ENCODE measurements at places on chromosomes 5 and 9. TPM values are rescaled to one million over a fixed set of nuclear protein-coding genes. Genes with fewer than 3 reads are reported as not detected.

The FAM151B gene
- 1.0 TPM for total RNA-seq

DNA sequence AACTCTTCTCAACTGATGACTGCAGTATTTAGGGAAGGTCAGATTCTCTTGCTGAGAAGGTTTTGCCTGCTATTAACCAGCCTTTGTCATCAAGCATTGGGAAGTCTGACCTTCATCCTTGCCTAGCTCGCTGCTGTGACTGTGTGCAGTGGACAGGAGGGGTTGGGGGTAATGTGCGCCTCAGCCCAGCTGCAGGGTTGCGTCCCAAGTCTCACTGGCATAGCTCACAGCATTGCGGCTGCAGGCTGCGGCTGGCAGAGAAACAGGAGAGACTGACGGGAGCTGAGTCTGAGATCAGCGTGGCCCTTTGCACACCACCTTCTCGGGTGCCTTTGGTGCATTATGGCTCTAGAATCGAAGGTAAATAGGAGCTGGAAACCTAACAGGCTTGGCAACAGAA, 55.9 kb upstream of the NCS1 start:
- no peak for DNase-seq

- peak; percentile 59 for DNase-seq
Observed at GRCh38 chr9:114911167-114911821, 19.1 kb downstream of the TNFSF8 start.

DNA sequence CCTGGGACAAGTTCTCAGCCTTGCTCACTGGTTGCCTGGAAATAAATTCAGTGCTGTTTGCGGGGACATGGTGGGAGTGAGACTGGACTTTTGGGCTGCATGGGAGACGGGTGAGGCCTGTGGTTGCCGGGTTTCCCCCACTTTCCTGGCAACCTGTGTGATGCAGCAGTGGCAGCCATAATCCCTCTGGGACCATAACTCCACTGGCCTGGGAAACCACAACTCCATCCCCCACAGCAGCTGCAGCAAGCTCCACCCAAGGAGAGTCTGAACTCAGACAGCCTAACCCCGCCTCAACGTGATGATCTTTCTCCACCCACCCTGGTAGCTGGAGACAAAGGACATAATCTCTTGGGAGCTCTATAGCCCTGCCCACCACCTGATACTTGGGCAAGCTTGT, 349.9 kb downstream of the PIK3R1 start:
- DNase-seq = no peak

GRCh38 chr5:33755231-33755630, 136.6 kb downstream of the ADAMTS12 start:
- peak; percentile 21 for DNase-seq

DNA sequence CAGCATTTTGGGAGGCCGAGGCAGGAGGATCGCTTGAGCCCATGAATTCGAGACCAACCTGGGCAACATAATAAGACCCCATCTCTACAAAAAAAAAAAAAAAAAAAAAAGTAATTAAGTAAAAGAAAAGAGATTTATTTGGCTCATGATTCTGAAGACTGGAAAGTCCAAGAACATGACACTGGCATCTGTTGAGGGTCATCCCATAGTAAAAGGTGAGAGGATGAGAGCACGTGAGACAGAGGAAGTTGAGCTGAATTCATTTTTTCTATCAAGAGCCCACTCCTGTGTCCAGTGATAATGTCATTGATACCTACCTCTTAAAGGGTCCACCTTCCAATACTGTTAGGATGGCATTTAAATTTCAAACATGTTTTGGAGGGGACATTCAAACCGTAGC, 19.8 kb downstream of the CREBRF start:
- no peak for DNase-seq

DNA sequence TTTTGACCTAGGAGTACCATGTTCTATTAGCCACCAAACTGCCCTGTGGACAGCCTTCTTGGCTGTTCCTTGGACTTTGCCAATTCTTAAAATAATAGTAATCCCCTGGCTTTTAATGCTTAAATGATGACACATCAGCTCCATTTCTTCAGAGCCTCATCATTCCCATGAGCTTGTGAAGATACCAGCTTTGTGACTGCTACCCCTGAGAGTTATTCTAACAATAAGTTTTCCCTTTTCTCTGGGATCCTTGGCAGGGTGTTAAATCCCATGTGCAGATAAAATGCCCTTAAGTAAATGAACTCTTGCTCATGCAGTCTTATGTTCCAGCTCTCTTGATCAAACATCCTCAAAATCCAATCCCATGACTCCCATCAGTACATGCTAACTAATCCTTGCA, 415.3 kb downstream of the CETN3 start:
- no peak for DNase-seq

- DNase-seq = peak; percentile 7
Observed at GRCh38 chr5:64166201-64166959, 737 bp downstream of the RNF180 start.
